ENCODE measurements at places on chromosomes 5 and 9. TPM values are rescaled to one million over a fixed set of nuclear protein-coding genes. Genes with fewer than 3 reads are reported as not detected.

The EQTN gene
- not detected for total RNA-seq

The LCNL1 gene
- 0.88 TPM for total RNA-seq

The NFIB gene
- 16.4 TPM for total RNA-seq

The FAM200C gene
- 4.8 TPM for total RNA-seq

The SPATA31C1 gene
- not detected for total RNA-seq

The FBP2 gene
- total RNA-seq = not detected

The PCDHGA10 gene
- 8.6 TPM for total RNA-seq

The PCDHB15 gene
- 0.28 TPM for total RNA-seq

The FOXD4 gene
- total RNA-seq = under 0.01 TPM

The LCN1 gene
- total RNA-seq = 0.59 TPM

The GABRA1 gene
- not detected for total RNA-seq

The GMCL2 gene
- not detected for total RNA-seq

The FOXI1 gene
- not detected for total RNA-seq

The HMGCR gene
- total RNA-seq = 145 TPM

The SPINK13 gene
- total RNA-seq = not detected

The FOXD4L6 gene
- 0.37 TPM for total RNA-seq

The FREM1 gene
- total RNA-seq = 0.09 TPM

The ENHO gene
- total RNA-seq = not detected

The SHC3 gene
- total RNA-seq = 79.2 TPM

The FBLL1 gene
- total RNA-seq = 1.1 TPM

The SELENOP gene
- total RNA-seq = 0.32 TPM

The PRUNE2 gene
- 6.2 TPM for total RNA-seq

The RIOK2 gene
- total RNA-seq = 52.7 TPM

The C5orf52 gene
- not detected for total RNA-seq

The MACIR gene
- 8.0 TPM for total RNA-seq

The SPINK1 gene
- total RNA-seq = 0.59 TPM

The OTULIN gene
- total RNA-seq = 23.8 TPM

The LSM11 gene
- 8.6 TPM for total RNA-seq

The CCDC187 gene
- not detected for total RNA-seq

The HTR4 gene
- not detected for total RNA-seq

The NPR3 gene
- total RNA-seq = 1.2 TPM

The PIP5K1B gene
- under 0.01 TPM for total RNA-seq

The NEUROG1 gene
- total RNA-seq = not detected

The BSPRY gene
- total RNA-seq = not detected

The CDC25C gene
- total RNA-seq = 0.30 TPM

The PCDHGA5 gene
- total RNA-seq = 0.92 TPM

The PHF24 gene
- total RNA-seq = 0.30 TPM
